ENCODE measurements at places on chromosomes 5 and 9. TPM values are rescaled to one million over a fixed set of nuclear protein-coding genes. Genes with fewer than 3 reads are reported as not detected.

The INSL4 gene
- total RNA-seq: not detected

The PCDHGB2 gene
- 7.6 TPM for total RNA-seq

The PCDHGC3 gene
- 69.0 TPM for total RNA-seq

The ARSI gene
- total RNA-seq: 0.46 TPM

The RAB3C gene
- total RNA-seq: 230 TPM

The ENTPD2 gene
- 3.2 TPM for total RNA-seq

The PIP5K1B gene
- 7.6 TPM for total RNA-seq

The ARHGEF28 gene
- 15.0 TPM for total RNA-seq

The MAMDC2 gene
- total RNA-seq: 2.5 TPM

The C6 gene
- 1.6 TPM for total RNA-seq

The BTNL8 gene
- not detected for total RNA-seq

The SOX30 gene
- not detected for total RNA-seq

The EFNA5 gene
- 22.6 TPM for total RNA-seq

The NR4A3 gene
- total RNA-seq: 2.1 TPM

The TRIM32 gene
- 26.5 TPM for total RNA-seq

The HSDL2 gene
- total RNA-seq: 27.9 TPM

The PRSS3 gene
- total RNA-seq: 5.3 TPM

The ADAMTS12 gene
- 5.8 TPM for total RNA-seq

The GTF3C4 gene
- 21.9 TPM for total RNA-seq

The C5orf58 gene
- total RNA-seq: not detected

The DDX41 gene
- 68.3 TPM for total RNA-seq

The LCN1 gene
- not detected for total RNA-seq

The COMMD10 gene
- total RNA-seq: 31.6 TPM

The PDE6A gene
- total RNA-seq: not detected

The FOXD4L6 gene
- 0.46 TPM for total RNA-seq

The CD274 gene
- 1.6 TPM for total RNA-seq

The LCN12 gene
- total RNA-seq: 0.46 TPM

Data from diencephalon (tissue), 1 donor.